ENCODE measurements at places on chromosomes 7 and 10.

- peak; percentile 68 for DNase-seq
These were observed 1.1 kb upstream of the EGR2 start for GRCh38 chr10:62817121-62817765.

DNA sequence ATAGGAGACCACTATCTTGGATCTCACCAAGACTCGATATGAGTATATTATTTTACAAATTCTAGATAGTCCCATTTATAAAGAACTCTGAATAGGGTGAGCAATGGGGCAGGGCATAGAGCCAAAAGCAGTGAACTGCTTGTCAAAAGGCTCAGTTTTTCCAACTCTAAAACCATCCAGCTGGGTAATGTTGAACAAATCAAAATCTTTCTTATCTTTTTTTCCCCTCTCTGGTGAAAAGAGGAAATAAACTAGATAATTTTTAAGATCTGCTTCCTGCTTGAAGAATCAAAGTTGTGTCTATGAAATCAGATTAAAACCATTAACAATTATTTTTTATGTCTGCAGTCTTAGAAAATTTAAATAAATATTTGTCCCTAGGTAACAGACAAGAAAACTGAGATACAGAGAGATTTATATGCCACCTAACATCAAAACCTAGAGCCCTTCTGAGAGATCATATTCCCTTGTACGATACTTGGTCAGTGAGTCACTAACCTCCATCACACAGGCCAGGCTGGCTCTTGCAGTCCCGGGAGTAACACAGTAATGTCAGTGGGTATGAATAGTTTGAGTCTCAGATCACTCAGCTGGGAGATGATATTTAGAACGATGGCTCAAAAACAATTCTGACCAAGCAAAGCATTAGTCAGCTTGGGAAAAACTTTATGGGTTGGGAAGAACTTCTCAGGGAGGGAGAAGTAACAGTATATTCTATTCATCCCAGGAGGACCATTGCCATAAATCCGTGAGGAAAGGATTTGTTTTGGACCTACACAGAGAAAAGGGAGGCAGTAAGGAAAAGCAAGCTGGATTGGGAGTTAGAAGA, 178.8 kb downstream of the REEP3 start:
- no peak for DNase-seq

GRCh38 chr10:61608255-61609033, 54.3 kb upstream of the CABCOCO1 start:
- DNase-seq: no peak

- no peak for DNase-seq
These were observed 57.8 kb downstream of the BAMBI start for GRCh38 chr10:28734938-28735759.

GRCh38 chr10:30384701-30385201, 35.7 kb upstream of the MTPAP start:
- DNase-seq: peak; percentile 44

- DNase-seq: no peak
These were observed 191.9 kb downstream of the RPS24 start for GRCh38 chr10:78225594-78225993.

DNA sequence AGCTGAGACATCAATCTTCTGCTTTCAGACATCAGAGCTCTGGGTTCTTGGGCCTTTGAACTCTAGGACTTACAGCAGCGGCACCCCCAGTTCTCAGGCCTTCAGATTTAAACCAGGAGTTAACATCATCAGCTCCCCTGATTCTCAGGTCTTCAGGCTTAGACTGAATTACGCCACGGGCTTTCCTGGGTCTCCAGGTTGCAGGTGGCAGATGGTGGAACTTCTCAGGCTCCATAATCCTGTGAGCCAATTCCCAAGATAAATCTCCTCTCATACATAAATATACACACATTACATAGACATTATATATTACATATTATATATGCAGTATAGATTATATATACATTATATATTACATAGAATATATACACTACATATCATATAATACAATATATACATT, 408.9 kb upstream of the AUTS2 start:
- no peak for DNase-seq

DNA sequence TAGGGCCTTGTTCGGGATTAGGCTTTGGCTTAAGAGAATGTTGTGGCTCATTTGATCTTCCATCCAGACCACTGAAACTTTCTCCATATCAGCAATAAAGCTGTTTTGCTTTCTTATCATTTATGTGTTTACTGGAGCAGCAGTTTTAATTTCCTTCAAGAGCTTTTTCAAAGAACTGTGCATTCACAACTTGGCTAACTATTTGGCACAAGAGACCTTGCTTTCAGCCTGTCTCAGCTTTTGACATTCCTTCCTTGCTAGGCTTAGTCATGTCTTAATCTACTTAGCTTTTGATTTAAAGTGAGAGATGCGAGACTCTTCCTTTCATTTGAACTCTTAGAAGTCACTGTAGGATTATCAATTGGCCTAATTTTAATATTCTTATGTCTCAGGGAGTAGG, 19.1 kb upstream of the AKR1B1 start:
- no peak for DNase-seq

DNA sequence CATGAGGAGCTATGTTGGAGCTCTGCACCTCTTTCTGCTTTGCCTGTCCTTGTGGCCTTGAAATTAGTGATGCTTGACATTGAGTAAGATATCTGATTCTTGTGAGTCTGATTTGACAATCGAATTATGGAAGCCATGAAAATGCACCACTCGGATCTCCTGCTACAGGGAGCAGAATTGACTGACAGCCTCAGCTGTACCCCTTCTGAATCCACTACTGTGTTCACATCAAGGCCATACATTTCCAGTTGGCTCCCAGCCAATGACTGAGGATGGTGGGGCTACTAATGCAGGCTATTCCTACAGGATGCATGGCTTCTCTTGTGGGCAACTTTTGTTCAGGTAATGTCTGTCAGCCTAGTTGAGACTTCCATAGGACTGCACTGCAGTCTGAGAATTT, 321.9 kb downstream of the REEP3 start:
- DNase-seq: no peak

- no peak for DNase-seq
These were observed 3.5 kb downstream of the SP8 start for GRCh38 chr7:20783125-20783699.

GRCh38 chr10:34543716-34544115, 271.4 kb downstream of the PARD3 start:
- DNase-seq: no peak

GRCh38 chr7:21256310-21256877, 171.5 kb upstream of the SP4 start:
- DNase-seq: peak; percentile 22

GRCh38 chr7:39365751-39366295, 200.4 kb upstream of the YAE1 start:
- DNase-seq: no peak

- DNase-seq: no peak
These were observed 49.9 kb downstream of the CALN1 start for GRCh38 chr7:72362246-72362645.

- no peak for DNase-seq
These were observed 610.2 kb downstream of the AUTS2 start for GRCh38 chr7:70208236-70209063.

DNA sequence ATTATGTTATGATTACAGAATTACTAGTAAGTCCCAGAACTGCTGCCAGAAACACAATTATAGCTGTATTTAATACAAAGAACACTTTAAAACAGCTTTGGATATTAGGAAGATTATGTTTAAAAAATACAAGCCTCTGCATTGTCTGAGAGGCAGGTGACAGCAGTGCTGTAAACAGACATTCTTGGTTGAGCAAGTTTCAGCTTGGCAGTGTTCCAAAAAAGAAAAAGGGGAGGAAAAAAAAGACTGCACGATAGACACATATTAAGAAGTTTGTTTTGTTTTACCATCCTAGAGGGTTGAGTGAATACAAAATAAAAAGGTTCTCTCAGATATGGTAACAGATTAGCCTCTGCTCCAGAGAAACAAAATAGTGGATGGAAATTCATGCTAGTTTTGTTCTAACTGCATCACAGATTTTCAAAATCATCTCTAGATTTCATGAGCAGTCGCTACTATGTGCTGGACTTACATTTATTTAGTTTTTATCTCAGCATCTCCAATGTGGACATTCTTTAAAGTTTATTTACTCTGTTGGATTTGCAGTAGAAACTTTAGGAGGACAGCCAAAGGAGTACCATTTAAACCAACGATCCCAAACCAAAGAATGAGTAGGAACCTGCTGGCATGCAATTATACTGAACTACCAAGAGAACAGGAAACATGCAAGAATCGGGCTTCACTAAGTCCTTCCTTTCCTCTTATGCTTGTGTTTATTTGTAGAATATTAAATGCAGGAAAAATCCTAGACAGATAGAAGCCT, 9.0 kb downstream of the FAM204A start:
- no peak for DNase-seq

GRCh38 chr7:7706101-7706511, 12.3 kb downstream of the RPA3 start:
- no peak for DNase-seq

Data from GM13976 (cell line).